ENCODE measurements at places on chromosomes 4 and X.

DNA sequence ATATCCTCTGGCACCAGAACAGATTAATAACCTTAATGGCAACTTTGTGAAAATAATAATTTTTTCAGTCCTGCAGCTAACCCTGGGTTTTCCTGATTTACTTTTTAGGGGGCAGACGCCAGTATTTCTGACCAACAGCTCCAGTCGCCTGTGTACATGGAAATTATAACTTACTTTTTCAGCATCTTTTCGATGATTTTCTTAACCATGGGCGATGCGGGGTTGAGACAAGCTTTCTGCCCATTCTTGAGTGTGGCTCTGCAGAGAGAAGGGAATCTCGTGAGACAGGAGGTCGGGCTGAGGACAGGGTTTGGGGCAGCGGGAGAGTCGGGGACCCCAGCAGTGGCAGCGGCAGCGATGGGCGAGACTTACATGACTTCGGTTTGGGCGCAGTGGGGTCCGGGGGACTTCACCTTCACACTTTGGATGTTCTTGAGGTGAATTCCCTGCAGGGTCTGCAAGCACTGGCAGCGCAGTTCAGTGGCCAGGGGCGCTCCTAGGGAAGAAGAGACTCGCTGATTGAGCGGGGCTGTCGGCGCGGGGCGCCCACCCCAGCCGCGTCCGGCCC is 484 bp downstream of the CXCL2 start:
- DNase-seq: no peak

GRCh38 chr4:139988863-139989765 is 164.9 kb downstream of the MAML3 start:
- no peak for DNase-seq

- no peak for DNase-seq
These were observed 12.7 kb downstream of the TSR2 start for GRCh38 chrX:54452920-54453319.

- no peak for DNase-seq
These were observed 74.0 kb upstream of the INTU start for GRCh38 chr4:127558489-127559407.

GRCh38 chr4:17511509-17511949 is 361 bp downstream of the QDPR start:
- DNase-seq: peak; percentile 19
